ENCODE measurements at places on chromosomes 13 and 19. TPM values are rescaled to one million over a fixed set of nuclear protein-coding genes. Genes with fewer than 3 reads are reported as not detected.

GRCh38 chr13:94346261-94347019 lies 133.0 kb downstream of the DCT start:
- H3K36me3 ChIP-seq, result no peaks in the 10 kb centered on the region
- no peak for DNase-seq
- H3K27ac ChIP-seq, result no peak overlapping the region
- H3K4me1 ChIP-seq, result peaks cover 9% of the 10 kb centered on the region
- no peak overlapping the region for H3K4me3 ChIP-seq

- no peaks in the 10 kb centered on the region for H3K36me3 ChIP-seq
- peak overlapping the region; percentile 56 for H3K4me3 ChIP-seq
- peaks cover 13% of the 10 kb centered on the region for H3K4me1 ChIP-seq
- H3K27me3 ChIP-seq, result no peaks in the 10 kb centered on the region
- no peak for DNase-seq
- peak overlapping the region; percentile 54 for H3K27ac ChIP-seq
Measured at GRCh38 chr13:48094404-48094780, 512 bp downstream of the MED4 start.

DNA sequence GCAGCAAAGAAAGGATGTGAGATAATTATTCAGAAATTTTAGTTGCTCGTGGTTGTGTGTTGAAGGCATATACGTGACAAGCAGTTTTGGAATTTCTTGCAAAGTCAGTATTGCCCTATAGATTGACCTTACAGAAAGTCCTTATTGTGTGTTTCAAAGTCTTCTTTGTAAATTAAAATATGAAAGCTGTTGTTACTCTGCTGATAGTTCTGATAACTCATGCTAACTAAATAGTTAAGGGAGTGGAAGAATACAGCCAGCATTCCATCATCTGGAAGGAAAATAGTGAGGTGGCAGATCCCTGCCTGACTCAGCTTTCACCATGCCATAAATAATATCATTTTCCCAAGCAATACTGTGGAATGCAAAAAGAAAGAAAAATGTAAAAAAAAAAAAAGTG lies 27.2 kb downstream of the WASF3 start:
- no peak for DNase-seq
- no peak overlapping the region for H3K4me3 ChIP-seq
- no peaks in the 10 kb centered on the region for H3K27me3 ChIP-seq
- no peaks in the 10 kb centered on the region for H3K36me3 ChIP-seq
- peaks cover 6% of the 10 kb centered on the region for H3K4me1 ChIP-seq

GRCh38 chr13:85379433-85379832 lies 419.8 kb downstream of the SLITRK6 start:
- no peak overlapping the region for H3K4me3 ChIP-seq
- H3K27ac ChIP-seq, result no peak overlapping the region

- H3K36me3 ChIP-seq, result no peaks in the 10 kb centered on the region
- peaks cover 7% of the 10 kb centered on the region for H3K4me1 ChIP-seq
- no peak for DNase-seq
- no peaks in the 10 kb centered on the region for H3K27me3 ChIP-seq
Measured at GRCh38 chr19:41356984-41357739, 3.4 kb upstream of the TGFB1 start.

GRCh38 chr13:79423801-79424642 lies 18.0 kb upstream of the RBM26 start:
- H3K27ac ChIP-seq, result no peak overlapping the region
- no peaks in the 10 kb centered on the region for H3K4me1 ChIP-seq
- no peaks in the 10 kb centered on the region for H3K36me3 ChIP-seq
- no peak overlapping the region for H3K4me3 ChIP-seq

Gene MISP3
- 0.53 TPM for total RNA-seq

DNA sequence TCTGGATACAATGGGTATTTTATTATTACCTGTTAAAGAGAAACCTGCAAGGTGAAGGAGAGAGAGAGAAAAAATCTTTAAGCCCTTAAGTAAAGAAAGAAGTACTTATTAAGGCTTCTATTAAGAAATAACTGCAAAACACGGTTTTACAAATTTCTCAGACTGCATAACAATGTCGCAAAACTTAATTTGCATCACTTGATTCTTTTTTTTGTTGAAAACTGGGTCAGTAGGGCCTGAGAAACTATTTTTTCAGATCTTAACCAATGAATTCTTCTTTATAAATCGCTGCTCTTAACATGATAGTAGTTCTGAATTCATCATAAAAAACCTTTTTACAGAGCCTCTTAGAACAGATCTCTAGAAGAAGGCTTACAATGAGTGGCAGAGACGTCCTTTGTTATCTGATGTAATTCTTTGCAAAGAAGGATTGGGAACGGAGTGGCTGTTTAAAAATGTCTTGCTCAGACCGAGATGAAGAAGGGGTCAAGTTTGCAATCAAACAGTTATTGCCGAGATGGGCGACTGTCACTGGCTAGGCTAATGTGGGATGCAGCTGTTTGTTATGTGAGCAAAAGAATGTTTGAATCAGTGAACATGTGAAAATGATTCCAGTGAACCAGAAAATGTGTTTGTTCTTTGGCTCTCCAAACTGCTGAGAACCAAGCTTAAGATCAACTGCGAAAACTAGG lies 76.3 kb downstream of the ZNF536 start:
- no peak overlapping the region for H3K27ac ChIP-seq
- no peaks in the 10 kb centered on the region for H3K36me3 ChIP-seq
- H3K27me3 ChIP-seq, result no peaks in the 10 kb centered on the region
- no peak overlapping the region for H3K4me3 ChIP-seq
